ELF-1 (cell line): ENCODE measurements at places on chromosomes 11 and 22.

- no peak for DNase-seq
These were observed 318.3 kb upstream of the SORL1-AS1 start for GRCh38 chr11:121770939-121771595.

DNA sequence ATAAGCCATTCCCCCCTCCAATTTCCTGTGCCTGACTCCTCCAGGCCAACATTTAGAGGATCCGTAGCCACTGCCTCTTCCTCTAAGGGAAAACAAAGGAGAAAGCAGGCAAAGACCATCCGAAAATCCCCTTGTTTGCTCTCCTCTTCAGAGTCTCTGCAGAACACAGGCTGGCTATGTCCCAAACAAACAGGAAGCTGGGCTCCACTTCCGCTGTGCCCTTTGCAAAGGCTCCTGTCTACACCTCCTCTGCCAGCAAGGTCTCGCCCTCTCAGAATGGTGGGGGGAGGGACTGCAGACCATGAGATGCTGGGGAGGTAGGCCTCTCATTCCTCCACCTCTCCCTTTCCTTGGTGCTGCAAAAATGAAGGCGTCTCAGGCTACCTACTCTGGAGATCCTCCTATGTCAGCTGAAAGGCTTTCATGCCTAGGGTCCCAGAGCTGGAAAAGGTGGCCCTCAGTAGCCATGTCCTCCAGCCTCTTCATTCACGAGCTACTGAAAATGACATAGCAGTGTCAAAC, 596.2 kb downstream of the BUD13 start:
- no peak for DNase-seq

GRCh38 chr11:86062719-86063118, 6.2 kb downstream of the PICALM start:
- no peak for DNase-seq

DNA sequence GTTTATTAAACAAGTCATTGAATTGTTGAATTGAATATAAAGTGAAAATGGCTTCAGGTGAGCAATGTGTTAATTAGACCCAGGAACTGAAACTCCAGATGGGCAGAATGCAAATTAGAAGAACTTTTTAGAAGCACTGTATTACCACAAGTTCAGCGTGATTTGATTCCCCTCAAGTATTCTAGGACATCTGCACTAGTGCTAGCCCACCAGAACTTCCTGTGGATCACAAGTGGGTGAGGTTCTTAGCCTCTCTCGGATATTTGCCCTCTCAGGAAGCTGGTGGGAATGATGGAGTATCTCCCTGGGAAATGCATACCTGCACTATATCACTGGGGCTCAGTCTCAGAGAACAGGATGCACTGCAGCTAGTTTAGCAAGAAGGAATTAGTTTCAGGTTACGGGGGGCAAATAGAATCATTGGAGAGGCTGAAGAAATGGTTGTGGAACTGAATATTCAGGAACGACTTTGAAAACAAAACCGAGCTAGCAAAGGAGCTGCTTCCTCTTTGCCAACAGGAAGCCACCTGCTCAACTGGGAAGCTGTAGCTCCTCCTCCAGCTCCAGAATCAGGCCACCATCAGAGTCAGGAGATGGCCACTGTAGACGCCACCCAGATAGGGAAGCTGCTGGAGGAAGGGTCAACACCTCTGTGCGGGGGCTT, 74.3 kb downstream of the DHCR7 start:
- DNase-seq = no peak

- DNase-seq = no peak
These were observed 160.6 kb downstream of the TMEM135 start for GRCh38 chr11:87198266-87198881.
